LNCaP clone FGC (cell line): ENCODE measurements at places on chromosomes 13 and 19.

DNA sequence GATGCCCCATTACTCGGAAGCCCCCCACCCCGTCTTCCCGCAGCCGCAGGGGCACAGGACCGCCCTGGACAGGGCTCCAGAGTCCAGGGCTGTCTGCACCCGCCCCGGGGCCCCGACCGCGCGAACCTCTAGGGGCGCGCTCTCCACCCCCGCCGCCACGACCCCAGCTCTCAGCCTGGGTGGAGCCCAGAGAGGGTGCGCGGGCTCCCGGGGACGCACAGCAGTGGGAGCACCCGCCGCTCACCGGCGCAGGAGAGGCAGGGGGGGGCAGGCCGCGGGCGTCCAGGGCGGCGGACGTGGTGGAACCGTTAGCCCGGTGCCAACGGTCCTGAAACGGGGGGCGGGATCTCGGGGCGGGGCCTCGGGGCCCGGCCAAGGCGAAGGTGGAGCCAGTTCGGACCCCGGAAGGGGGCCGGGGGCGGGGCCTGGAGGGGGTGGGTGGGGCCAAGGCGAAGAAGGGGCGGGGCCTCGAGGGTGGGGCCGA, at the start of gene ATP8B3:
Gene ATP8B3, minus strand, starts transcription at position 335 of the 484 bp plus-strand sequence. CDS start 540 bp downstream, outside the sequence.
- no peak for DNase-seq

DNA sequence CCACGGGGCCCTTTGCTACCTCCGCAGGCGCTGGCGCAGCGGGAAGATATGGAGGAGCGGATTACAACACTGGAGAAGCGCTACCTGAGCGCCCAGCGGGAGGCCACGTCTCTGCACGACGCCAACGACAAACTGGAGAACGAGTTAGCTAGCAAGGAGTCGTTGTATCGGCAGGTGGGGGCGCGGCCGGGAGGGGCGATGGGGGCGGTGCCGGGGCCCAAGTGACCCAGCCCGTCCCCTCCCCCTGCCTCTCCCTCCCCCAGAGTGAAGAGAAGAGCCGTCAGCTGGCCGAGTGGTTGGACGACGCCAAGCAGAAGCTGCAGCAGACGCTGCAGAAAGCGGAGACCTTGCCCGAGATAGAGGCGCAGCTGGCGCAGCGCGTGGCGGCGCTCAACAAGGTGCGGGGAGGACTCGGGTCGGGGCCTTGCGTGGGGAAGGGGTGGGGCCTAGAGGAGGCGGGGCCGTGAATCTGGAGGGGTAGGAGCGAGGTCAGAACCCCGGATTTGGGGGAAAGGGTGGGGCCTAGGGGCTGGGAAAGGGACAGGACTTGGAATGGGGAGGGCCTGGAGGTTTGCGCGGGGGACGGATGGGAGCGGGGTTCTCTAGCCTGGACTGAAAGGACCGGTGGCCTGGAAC, 13.7 kb downstream of the PPFIA3 start:
- DNase-seq, result no peak

GRCh38 chr13:73138276-73138637, 79.5 kb downstream of the KLF5 start:
- DNase-seq, result no peak

- no peak for DNase-seq
Measured at GRCh38 chr19:13163609-13164342, 13.6 kb downstream of the IER2 start.

DNA sequence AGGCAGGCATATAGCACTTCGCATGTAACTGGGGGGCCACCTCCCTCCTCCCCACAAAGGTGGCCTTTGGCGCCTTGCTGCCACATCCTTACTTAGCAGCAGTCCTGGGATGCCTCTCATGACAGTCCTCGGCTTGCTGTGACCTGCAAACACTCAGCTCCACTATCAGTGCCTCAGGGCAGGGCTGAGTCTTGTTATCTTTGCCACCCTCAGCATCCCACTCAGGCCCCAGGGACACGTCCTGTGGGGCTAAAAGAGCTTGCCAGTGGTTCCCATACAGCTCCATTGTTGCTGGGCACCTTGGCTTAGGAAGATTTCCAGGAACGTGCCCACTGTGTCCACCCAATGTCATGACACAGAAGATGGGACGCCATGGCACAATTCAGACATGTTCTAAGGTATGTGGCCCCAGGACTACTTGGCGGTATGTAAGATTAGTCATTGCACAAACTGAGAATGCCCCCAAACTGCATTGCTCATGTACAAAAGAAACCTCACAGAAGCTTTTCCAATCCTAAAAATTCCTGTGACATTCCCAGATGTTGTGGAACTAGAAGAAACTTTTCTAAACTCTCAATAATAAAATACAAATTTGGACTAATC, 16.3 kb downstream of the DOCK9 start:
- DNase-seq, result no peak

GRCh38 chr19:45908956-45909355, 5.6 kb downstream of the NANOS2 start:
- no peak for DNase-seq

- DNase-seq, result no peak
Measured at GRCh38 chr19:13104848-13105711, 2.4 kb upstream of the LYL1 start.

DNA sequence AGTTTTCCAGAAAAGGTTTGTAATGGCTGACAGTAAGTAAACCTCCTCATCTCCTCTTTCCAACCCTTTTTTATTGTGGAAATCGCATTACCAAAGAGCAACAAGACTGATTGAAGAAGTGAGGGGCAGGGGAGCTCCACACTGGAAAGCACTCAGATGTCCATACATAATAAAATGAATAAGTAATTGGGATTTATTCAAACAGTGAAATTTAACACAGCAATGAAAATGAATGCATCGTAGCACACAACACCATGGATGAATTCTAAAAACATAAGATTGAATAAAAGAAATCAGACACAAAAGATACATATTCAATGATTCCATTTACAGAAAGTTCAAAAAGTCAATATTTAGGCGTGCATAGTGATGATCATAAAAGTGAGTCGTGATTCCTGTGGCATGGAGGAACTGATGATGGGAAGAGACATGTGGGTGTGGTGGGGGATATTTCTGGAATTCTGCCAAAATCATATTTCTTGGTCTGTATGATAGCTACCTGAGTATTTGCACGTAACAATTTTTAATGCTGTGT, 18.8 kb downstream of the FAM216B start:
- DNase-seq, result no peak

GRCh38 chr13:111346101-111346680, 25.7 kb downstream of the TEX29 start:
- DNase-seq, result no peak

DNA sequence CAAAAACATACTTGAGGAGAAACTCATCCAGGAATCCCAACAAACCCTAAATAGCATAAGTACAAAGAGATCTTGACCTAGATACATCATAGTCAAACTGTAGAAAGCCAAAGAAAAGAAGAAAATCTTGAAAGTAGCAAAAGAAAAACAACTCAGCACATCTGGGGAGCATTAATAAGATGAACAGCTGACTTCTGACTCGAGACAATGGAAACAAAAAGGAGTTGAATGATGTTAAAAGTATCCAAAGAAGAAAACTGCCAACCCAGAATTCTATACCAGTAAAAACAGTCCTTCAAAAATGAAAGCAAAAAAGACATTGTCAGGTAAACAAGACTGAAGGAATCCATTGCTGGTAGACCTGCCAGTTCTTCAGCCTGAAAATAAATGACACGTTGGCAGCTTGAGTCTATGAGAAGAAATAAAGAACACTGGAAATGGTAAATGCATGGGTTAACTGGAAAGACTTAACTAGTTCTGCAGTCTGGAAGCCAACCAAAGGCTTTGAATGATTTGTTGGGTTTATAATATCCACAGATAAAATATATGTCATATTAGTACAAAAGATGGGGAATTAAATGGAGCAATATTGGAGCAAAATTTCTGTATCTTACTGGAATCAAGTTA, 46.8 kb downstream of the TSSK6 start:
- DNase-seq, result no peak

GRCh38 chr13:113455384-113455783, 2.1 kb upstream of the ADPRHL1 start:
- DNase-seq, result no peak

DNA sequence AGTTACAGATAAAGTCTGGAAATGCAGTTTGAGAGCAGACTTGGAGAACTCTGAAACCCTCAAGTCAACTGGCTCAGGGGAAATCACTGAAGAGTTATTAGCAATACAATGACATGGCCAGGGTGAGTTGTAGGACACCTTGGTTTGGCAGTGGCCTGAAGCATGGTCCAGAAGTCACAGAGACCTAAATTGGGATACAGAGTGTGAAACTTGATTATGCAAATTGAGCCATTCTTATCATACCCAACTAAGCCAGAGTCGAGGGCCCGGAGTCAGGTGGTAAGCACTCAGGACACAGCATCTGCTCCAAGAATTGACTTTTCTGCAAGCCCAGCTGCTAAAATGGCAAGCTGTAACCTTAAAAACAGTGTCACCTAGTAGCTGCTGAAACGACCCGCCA, 224.5 kb downstream of the DCLK1 start:
- no peak for DNase-seq
